Kidney capillary endothelial cell (primary cell): ENCODE measurements at places on chromosomes 5 and 9.

DNA sequence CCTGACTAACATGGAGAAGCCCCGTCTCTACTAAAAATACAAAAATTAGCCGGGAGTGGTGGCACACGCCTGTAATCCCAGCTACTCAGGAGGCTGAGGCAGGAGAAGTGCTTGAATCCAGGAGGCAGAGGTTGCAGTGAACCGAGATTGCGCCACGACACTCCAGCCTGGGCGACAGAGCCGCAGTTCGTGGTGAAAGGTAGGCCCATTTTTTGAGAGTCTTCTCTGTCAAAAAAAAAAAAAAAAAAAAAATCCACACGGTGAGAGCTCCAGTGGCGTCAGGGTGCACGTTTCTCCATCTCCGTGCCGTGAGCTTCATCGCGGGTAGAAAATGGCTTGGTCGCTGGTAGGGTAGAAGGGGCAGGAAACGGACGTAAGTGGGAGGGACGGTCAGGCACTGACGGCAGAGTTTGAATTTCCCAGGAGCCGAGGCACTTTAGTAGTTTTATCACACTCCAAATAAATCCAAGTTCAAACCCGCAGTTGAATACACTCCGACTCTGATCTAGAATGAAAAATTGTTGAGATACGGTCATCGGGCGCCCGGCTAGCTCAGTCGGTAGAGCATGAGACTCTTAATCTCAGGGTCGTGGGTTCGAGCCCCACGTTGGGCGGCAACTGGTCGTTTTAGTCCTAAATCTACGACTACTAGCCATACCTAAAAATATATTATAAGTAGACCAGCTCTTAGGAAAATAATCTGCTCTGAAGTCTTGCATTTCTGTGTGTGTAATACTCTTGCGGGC lies 2.4 kb upstream of the TRIM7 start:
- peak; percentile 87 for DNase-seq

DNA sequence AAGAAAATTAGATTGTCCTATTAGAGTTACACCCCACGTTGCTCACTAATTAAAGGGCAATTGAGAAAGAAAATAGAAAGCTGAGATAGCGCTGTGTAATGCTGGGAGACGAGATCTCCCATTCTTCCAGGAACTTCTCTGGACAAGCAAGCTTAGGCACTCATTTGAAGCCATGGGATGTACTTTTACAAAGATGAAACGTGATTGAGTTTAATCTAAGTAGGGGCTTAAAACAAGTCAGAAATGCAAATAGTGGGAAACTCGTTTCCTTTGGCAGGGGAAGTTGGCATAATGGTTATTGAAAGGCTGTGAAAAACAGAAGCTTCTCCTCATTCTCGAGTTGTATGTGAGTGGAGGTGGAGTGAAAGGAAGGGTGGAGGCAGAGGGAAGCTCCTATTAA lies 3.7 kb downstream of the PRDM6 start:
- DNase-seq = peak; percentile 9

GRCh38 chr9:130824079-130824478 lies 11.0 kb upstream of the ABL1 start:
- no peak for DNase-seq

DNA sequence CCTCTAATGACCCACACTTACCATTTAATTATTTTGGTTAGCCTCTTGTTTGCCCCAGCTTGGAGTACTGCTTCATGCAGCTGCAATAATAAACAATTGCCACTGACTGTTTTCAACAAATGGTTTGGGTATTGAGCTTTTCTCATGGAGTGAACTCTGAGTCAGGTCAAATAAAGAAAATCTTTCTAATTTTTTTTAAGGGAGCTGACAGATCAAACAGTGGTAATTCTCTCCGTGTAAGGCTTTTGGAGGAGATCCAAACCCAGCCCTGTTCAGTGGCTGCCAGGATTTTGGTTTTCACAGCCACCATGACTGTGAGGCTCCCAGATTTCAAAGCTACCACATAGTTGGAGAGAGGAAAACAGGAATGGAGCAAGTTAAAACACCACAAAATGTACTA lies 110.7 kb upstream of the EFNA5 start:
- no peak for DNase-seq
